ENCODE measurements at places on chromosomes 16 and 17.

GRCh38 chr16:62041401-62041800, 5.2 kb upstream of the CDH8 start:
- DNase-seq = peak; percentile 44

GRCh38 chr17:17824783-17825614, 11.8 kb downstream of the SREBF1 start:
- no peak for DNase-seq

DNA sequence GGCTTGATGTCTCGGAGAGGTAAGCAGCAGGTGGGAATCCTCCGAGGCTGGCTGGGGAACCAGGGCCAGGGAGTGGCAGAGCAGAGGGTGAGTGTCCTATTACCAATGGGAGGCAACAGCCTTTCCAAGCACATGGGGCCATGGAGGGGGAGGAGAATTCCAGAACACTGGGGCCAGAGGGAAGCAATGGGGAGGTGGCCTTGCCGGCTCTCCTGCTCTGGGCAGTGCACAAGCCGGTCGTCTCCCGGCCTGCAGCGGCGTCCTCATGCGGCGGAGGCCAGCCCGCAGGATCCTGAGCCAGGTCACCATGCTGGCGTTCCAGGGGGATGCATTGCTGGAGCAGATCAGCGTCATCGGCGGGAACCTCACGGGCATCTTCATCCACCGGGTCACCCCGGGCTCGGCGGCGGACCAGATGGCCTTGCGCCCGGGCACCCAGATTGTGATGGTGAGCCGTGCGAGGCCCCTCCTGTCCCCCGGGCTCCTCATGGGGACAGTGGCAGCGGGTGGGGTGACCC, 21.9 kb downstream of the SGSH start:
- no peak for DNase-seq

DNA sequence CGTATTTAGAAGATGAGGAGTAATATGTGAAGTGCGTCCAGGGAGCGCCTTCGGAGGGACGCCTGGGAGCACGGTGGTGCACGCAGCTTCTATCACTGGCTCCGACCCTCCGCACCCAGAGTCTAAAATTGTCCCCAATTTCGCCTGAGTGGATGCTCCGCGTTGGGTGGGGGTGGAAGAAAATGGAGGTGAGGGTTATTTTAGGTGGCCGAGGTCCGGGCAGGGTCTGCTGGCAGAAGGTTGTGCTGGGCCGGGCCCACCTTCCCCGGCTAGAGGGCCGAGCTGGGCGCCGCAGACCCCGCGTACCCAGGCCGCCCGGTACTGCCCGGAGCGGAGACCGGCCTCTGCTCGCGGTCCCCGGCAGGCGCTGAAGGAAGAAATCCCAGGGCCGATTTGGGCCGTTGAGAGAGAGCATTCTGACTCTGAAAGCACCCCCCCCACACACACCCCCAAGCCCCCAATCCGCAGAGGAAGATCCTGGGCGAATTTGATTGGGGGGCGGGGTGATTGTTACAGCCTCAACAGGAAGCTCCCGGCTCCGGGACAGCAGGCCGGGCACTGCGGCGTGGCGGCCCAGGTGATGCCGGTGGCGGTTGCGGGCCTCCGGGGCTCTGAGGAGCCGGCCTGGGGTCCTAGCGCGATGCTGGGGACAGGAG, 3.0 kb downstream of the BAHCC1 start:
- no peak for DNase-seq

DNA sequence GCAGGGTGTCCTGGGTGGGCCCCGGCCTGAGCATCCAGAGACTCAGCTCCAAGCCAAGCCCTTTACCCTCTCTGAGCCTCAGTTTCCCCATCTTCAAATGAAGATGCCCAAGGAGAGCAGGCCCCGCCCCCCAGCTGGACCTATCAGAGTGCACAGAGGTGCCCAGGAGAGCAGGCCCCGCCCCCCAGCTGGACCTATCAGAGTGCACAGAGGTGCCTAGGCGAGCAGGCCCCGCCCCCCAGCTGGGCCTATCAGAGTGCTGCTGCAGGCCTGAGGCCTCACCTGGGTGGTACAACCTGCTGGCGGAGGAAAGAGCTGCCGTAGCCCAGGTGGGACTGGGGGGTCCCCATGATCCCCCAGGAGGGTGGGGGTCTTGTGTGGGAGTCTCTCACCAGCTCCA, 3.4 kb upstream of the SSTR5 start:
- DNase-seq = peak; percentile 65

DNA sequence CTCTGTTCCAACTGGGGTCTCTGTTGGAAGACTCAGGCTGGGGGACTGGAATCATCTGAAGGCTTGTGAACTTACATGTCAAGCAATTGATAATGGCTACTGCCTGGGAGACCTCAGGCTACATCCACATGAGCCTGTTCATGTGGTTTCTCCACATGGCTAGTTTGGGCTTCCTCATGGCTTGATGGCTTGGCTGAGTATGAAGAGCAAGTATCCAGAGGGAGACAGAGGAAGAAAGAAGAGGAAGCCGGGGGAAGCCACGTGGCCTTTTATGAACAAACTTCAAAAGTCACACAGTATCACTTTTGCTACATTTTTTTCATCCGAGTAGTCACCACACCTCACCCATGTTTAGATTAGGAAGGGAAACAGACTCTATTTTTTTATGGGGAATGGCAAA, 158.9 kb downstream of the TRIM37 start:
- DNase-seq = peak; percentile 27

DNA sequence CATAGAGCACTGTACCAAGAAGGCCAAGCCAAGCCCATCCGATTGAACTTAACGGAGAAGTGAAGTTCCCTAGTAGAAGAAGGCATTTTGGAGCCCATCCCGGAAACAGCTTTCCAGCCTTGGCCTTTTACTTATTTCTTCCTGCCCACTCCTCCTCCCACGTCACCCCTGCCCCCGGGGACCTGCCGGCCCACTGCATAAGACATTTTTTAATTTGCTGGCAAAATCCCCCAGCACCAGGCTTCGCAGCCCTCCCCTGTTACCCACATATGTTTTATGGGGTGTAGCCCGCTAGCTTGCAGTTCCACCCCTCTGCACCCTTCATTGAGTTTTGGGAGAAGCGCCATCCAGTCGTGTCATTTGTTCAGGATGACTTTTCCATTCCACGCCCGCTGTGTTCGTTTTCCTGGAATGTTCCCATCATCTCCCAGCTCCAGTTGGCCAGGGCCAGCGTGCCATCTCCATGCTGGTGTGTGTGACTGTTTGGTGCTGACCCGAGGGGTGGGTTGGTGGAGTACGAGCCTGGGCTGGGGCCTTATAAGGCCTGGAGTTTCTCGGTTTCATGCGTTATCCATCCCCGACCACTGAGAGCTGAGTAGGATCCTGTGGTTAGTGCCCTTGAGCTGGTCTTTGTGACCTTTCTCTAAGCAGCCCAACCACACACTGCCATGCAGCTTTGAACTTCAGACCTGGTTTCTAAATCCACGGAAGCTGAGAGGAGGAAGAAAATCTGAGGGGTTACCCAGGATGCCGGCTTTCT, 20.0 kb upstream of the TBX2 start:
- no peak for DNase-seq

DNA sequence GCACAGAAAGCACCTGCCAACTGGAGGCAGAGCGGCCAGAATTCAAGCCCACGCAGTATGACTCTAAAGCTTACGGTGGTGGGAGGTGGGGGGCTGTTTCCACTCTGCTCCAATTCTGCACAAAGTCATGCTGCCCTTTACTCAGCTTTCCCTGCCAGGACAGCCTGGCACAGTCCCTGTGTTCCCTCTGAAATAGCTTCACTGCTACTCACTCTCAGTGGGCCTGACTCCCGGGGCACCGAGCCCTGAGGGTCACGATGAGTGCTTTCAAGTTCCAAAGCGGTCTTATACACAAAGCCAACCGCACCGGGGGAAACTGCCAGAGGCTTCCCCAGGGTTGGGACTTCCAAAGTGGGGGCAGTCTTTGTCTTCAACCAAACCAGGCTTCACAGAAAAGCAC, 306.1 kb upstream of the XYLT1 start:
- DNase-seq = no peak

- DNase-seq = no peak
Measured at GRCh38 chr16:81997738-81998137, 13.5 kb downstream of the SDR42E1 start.

DNA sequence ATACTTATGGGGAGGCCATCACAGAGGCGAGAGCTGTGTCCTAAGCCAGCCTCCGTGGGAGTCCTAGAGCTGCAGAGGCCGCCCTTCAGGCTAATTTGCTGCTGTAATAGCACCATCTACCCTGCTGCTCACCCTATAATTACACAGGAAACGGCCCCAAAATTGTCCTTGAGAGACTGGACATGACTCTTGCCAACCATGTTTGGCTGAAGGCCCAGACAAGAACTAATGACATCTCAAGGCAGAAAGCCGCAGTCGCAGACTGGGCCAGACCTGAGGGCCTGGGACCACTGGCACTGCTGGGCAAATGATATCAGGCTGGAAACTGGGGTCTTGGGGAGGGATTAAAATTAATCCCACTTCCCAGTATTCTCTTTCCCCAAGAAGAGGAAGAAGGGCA, 24.1 kb downstream of the PSMD7 start:
- DNase-seq = peak; percentile 27

- DNase-seq = no peak
Measured at GRCh38 chr16:66610111-66610820, 5.8 kb downstream of the CMTM3 start.

DNA sequence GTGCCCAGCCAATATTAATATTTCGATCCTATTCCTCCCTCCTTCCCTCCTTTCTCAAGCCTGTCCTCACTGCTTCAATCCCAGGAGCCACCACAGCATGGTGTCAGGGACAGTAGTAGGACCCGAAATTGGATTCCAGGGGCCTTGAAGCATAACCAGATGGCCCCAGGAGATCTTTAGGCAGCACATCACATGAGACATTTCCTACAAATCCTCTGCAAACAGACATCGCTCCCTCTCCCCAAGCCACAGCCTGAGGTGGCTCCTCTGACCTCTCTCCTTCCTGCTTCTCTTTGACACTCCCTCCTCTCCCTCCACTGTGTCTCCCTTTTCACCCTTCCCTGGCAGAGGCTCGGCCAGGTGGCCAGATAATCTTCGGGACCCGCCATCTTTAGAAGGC, 76.6 kb downstream of the BMERB1 start:
- DNase-seq = no peak

- DNase-seq = no peak
Measured at GRCh38 chr16:85350973-85351372, 238.7 kb upstream of the CIBAR2 start.

GRCh38 chr17:49707608-49708514, at the start of gene SLC35B1:
Gene SLC35B1 (minus strand): TSS chr17:49707964. CDS start chr17:49707833, 131 bp downstream.
- DNase-seq = peak; percentile 99

- no peak for DNase-seq
Measured at GRCh38 chr17:67427424-67427823, 50.3 kb downstream of the PITPNC1 start.

GRCh38 chr17:6660805-6661463, 9.4 kb downstream of the C17orf100 start:
- peak; percentile 88 for DNase-seq

GRCh38 chr17:32901743-32902142, 24.8 kb upstream of the MYO1D start:
- no peak for DNase-seq

- no peak for DNase-seq
Measured at GRCh38 chr16:63230421-63231040, 1194.3 kb upstream of the CDH8 start.

DNA sequence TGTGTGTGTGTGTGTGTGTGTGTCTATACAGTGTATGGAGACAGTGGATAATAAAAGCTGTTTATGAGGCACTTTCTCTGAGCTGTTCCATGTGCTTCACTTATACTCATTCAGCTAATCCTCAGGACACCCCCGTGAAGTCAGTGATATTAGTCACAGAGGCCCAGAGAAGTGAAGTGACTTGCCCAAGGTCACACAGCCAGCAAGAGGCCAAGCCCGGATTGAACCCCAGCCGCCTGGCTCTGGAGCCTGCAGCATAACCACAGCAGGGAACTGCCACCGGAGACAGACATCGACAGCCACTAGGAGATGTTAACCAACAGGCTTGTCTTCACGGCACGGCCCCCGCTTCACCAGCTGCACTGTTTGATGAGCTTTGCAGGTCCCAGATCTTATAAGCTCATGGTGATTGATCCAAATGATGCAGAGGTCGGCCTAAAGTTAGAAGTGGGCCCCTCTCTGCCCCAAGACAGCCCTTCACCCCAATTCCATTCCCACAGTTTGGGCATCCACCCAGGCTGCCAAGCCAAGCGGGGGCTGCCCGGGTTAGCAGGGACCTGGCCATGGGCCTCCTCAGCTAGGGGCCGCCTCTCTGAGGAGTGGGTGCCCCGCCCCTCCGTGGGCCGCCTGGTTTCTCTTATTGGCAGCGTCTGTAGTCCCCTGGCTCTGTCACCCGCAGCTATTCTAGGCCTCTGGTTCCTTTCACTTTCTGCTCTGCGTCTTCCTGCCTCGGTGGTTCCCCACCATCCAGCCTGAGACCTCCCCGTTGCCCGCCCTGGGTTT, 30.9 kb downstream of the SOCS1 start:
- DNase-seq = no peak

- no peak for DNase-seq
Measured at GRCh38 chr17:17809531-17810083, 27.2 kb downstream of the SREBF1 start.

- no peak for DNase-seq
Measured at GRCh38 chr16:67156143-67156844, 3.4 kb downstream of the TRADD start.

DNA sequence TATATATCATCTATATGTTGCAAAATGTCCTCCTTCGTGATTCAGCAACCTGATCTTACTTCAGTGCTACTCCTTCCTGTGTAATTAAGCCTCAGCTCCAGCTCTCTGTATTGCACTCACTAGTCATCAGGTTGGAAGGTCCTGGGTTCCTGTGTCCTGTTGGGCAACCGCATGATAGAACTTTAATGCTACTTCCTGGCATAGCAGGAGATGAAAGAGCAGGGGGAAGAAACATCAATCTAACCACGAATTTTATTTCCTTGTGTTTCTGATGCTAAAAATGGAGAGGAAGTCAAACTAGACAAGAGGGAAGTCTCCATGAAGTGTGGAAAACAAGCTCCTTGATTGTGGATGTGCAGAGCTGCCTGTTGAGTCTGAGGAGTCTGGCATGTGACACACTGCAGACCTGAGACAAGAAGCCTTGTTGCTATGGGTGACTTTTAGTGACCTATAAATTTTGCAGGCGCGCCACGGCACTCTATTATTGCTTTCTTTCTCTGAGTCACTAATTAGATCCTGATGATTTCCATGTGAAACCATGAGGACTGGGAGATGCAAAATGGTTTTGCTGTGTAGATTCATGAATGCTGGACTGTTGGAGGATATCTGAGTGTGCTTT, 25.6 kb downstream of the IGSF6 start:
- no peak for DNase-seq

GRCh38 chr17:12231355-12231682, 210.6 kb downstream of the MAP2K4 start:
- no peak for DNase-seq

GRCh38 chr17:45403906-45404490, 28.7 kb downstream of the ARHGAP27 start:
- DNase-seq = no peak

DNA sequence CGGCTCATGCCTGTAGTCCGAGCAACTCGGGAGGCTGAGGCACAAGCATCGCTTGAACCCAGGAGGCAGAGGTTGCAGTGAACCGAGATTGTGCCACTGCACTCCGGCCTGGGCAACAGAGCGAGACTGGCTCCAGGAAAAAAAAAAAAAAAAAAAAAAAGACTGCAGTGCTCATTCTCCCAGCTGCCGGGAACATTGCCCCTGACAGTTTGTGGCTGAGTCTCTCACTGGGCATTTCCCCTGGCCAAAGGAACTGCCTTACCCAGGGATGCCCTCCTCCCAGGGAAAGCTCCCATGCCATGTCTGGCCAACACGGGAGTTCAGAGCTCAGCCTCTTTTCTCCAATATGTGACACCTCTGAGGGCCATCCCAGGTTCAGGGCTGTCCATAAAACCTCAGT, 21.3 kb upstream of the USP10 start:
- no peak for DNase-seq

GRCh38 chr17:16975277-16975651, 3.3 kb upstream of the TNFRSF13B start:
- DNase-seq = peak; percentile 85
